ENCODE measurements at places on chromosomes 4 and X. TPM values are rescaled to one million over a fixed set of nuclear protein-coding genes. Genes with fewer than 3 reads are reported as not detected.

The CHM gene
- 14.9 TPM for total RNA-seq

The FHDC1 gene
- 0.95 TPM for total RNA-seq

The SETD7 gene
- 29.6 TPM for total RNA-seq

The S100G gene
- not detected for total RNA-seq

The GLRA2 gene
- total RNA-seq: not detected

The SPANXA2 gene
- total RNA-seq: not detected

The CXCL3 gene
- total RNA-seq: 28.9 TPM

The OTUD6A gene
- not detected for total RNA-seq

The CPE gene
- 15.5 TPM for total RNA-seq

The NRK gene
- total RNA-seq: 0.73 TPM

DNA sequence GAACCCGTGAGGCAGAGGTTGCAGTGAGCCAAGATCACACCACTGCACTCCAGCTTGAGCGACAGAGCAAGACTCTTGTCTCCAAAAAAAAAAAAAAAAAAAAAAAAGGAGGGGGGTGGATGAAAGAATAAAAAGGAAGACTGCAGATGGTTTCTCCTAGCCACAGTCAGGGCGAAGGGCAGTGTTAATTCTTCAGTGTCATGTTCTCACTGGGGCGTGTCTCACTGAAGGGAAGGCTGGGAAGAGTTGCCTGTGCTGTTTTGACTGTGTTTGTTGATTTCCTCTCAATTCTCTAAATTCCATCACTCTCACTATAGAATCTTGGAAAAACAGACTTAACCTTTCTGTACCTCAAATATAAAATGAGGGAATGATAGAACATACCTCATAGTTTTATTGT is 71.6 kb upstream of the DHX15 start:
- peak; percentile 49 for DNase-seq
- peaks cover 40% of the 10 kb centered on the region for H3K4me1 ChIP-seq
- no peaks in the 10 kb centered on the region for H3K36me3 ChIP-seq

GRCh38 chr4:76380561-76380960 is 40.4 kb downstream of the CCDC158 start:
- H3K4me3 ChIP-seq: no peak overlapping the region
- H3K27ac ChIP-seq: no peak overlapping the region
- no peaks in the 10 kb centered on the region for H3K36me3 ChIP-seq
- 0 out of 2 replicates have a peak, but pooled peaks cover under 1% of the 10 kb centered on the region for H3K4me1 ChIP-seq

- no peak overlapping the region for H3K4me3 ChIP-seq
- peak; percentile 4 for DNase-seq
- no peaks in the 10 kb centered on the region for H3K4me1 ChIP-seq
- no peaks in the 10 kb centered on the region for H3K27me3 ChIP-seq
- no peak overlapping the region for H3K27ac ChIP-seq
- no peaks in the 10 kb centered on the region for H3K36me3 ChIP-seq
Measured at GRCh38 chrX:14235004-14235403, 205.3 kb upstream of the GEMIN8 start.

DNA sequence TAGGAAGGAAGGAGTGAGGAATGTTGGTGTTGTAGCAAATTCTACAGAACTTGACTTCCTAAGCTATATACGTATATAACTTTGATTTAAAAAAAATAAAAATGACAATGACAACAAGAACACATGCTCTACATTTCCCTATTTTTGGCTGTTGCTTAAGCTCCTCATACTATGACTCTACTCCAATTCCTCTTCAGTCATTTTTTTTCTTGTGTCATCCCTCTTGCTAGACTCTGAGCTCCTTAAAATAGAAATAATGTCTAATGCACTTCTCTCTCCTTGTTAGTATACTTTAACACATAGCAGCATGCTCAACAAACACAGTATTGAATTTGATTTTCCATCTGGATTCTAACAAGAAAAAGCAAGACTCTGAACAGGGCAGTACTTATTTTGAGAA is 144.0 kb downstream of the HDX start:
- no peak overlapping the region for H3K4me3 ChIP-seq
- DNase-seq: no peak
- no peaks in the 10 kb centered on the region for H3K27me3 ChIP-seq
- no peak overlapping the region for H3K27ac ChIP-seq
- no peaks in the 10 kb centered on the region for H3K4me1 ChIP-seq

DNA sequence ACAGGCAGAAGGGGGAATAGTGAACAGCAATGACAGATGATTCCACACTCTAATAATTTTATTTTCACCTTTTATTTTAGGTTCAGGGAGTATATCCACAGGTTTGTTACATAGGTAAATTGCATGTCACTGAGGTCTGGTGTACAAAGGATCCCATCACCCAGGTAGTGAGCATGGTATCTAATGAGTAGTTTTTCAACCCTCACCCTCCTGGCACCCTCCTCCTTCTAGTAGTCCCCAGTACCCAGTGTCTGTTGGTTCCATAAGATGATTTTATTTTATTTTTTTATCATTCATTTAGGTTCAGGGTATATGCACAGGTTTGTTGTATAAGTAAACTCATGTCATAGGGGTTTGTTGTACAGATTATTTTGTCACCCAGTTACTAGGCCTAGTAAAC is 58.6 kb upstream of the UGT8 start:
- H3K4me3 ChIP-seq: no peak overlapping the region
- H3K36me3 ChIP-seq: no peaks in the 10 kb centered on the region
- no peaks in the 10 kb centered on the region for H3K27me3 ChIP-seq
- H3K4me1 ChIP-seq: no peaks in the 10 kb centered on the region

DNA sequence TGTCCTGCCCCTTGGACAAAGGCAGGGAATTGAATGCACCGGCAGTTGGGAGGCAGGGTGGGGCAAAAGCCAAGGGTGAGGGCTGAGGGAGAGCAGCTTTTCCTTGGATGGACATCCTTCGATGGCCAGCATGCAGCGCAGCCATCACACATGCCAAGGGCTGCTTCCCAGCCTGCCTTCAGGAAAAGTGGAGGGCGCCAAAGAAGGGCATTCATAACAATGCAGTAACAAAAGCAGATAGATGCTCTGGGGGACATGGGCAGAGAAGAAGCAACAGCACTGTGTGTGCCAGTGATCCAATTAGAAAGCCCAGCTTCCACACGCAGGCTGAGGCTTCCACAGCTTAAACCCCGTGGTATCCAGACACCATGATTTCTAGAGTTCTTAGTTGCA is 71.5 kb downstream of the TSPAN5 start:
- peaks cover 39% of the 10 kb centered on the region for H3K4me1 ChIP-seq
- no peak overlapping the region for H3K4me3 ChIP-seq

DNA sequence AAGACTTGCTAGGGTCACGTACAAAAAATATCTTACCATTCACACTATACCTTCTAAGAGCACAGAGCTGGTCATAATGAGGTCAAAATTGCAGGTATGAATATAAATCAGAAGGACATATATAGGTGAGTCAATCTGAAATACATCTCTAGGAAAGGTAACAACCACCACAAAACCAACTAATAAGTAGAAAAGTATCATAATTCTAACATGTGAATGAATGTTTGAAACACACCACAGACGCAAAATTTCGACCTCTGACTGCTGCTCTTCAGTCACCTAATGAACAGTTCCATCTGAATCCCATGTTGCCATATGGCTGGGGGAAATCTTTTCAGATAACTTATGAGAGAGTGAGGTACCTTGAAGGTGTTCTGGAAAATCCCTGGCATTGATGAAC is 22.1 kb downstream of the STAP1 start:
- DNase-seq: no peak
- no peaks in the 10 kb centered on the region for H3K27me3 ChIP-seq
- H3K36me3 ChIP-seq: no peaks in the 10 kb centered on the region
- no peak overlapping the region for H3K4me3 ChIP-seq
- H3K4me1 ChIP-seq: no peaks in the 10 kb centered on the region
- H3K27ac ChIP-seq: no peak overlapping the region

DNA sequence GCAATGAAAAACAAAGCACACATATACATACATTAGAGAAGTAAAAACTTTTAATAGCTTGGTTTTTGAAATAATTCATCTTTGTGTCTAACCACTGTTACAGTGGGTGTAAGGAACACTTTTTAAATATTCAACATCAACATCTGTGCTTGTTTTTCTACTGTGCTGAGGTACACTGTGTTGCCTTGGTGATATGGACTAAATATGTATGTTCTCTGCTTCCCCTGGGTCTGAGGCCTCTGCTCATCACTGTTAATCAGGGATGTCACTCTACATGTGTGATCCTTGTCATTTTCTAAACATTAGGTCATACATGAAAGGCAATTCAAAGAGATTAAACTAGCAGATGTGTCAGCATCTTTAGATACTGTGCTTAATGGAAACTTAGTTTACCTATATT is 10.9 kb downstream of the MCTS1 start:
- H3K36me3 ChIP-seq: peaks cover 15% of the 10 kb centered on the region
- no peak overlapping the region for H3K4me3 ChIP-seq
- H3K27ac ChIP-seq: no peak overlapping the region

GRCh38 chr4:185305979-185306442 is 89.7 kb downstream of the LRP2BP start:
- DNase-seq: peak; percentile 95
- H3K4me3 ChIP-seq: peak overlapping the region; percentile 46
- H3K27me3 ChIP-seq: no peaks in the 10 kb centered on the region
- H3K27ac ChIP-seq: peak overlapping the region; percentile 90
- peaks cover 29% of the 10 kb centered on the region for H3K4me1 ChIP-seq
- H3K36me3 ChIP-seq: no peaks in the 10 kb centered on the region

- DNase-seq: no peak
- H3K27me3 ChIP-seq: no peaks in the 10 kb centered on the region
- no peaks in the 10 kb centered on the region for H3K36me3 ChIP-seq
- no peak overlapping the region for H3K27ac ChIP-seq
- no peaks in the 10 kb centered on the region for H3K4me1 ChIP-seq
Measured at GRCh38 chr4:125104616-125105015, 210.1 kb upstream of the FAT4 start.

GRCh38 chrX:153685751-153686696 is 1.7 kb upstream of the SLC6A8 start:
- no peak for DNase-seq
- H3K4me3 ChIP-seq: no peak overlapping the region
- H3K4me1 ChIP-seq: peaks cover 12% of the 10 kb centered on the region
- H3K27me3 ChIP-seq: no peaks in the 10 kb centered on the region

DNA sequence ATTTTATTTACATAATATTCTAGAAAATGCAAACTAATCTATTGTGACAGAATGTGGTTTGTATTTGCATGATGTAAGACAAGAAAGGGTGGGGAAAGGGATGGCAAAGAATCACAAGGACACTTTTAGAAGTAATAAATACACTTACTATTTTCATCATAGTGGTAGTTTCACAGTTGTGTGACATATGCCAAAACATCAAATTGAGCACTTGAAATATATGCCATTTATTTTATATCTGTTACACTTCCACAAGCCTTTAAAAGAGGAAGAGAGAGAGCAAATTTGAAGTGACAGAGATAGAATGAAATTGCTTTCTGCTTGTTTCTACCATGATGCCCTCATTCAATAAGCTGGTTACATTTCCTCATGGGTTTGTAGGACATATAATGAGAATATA is 230.0 kb upstream of the NWD2 start:
- no peaks in the 10 kb centered on the region for H3K27me3 ChIP-seq
- no peak for DNase-seq
- no peak overlapping the region for H3K27ac ChIP-seq
- no peak overlapping the region for H3K4me3 ChIP-seq
- no peaks in the 10 kb centered on the region for H3K4me1 ChIP-seq
- no peaks in the 10 kb centered on the region for H3K36me3 ChIP-seq

DNA sequence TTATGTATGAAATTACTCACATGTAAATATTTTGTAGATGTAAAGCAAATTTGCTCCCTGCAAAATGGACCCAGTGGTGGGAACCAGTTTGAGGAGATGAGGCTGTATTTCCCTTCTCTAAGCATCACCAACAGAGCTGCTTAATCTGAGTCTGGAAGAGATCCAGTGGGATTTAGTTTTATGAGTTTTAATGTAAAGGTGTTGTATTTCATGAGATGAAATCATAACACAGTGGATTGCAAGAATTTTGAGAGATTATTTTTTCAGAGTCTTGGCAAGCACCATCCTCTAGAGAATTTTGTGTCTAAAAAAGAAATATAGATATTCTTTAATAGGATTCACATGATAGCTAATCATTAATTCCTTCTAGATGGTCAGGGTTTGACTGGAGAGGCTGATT is 35.6 kb upstream of the SFRP2 start:
- H3K4me3 ChIP-seq: no peak overlapping the region
- no peaks in the 10 kb centered on the region for H3K4me1 ChIP-seq
- H3K27ac ChIP-seq: no peak overlapping the region
- no peaks in the 10 kb centered on the region for H3K36me3 ChIP-seq
- DNase-seq: peak; percentile 6
- peaks cover 14% of the 10 kb centered on the region for H3K27me3 ChIP-seq

GRCh38 chrX:7127056-7127455 is 20.5 kb upstream of the STS start:
- H3K4me1 ChIP-seq: peaks cover 18% of the 10 kb centered on the region
- no peak overlapping the region for H3K4me3 ChIP-seq
- H3K36me3 ChIP-seq: no peaks in the 10 kb centered on the region
- no peak overlapping the region for H3K27ac ChIP-seq

DNA sequence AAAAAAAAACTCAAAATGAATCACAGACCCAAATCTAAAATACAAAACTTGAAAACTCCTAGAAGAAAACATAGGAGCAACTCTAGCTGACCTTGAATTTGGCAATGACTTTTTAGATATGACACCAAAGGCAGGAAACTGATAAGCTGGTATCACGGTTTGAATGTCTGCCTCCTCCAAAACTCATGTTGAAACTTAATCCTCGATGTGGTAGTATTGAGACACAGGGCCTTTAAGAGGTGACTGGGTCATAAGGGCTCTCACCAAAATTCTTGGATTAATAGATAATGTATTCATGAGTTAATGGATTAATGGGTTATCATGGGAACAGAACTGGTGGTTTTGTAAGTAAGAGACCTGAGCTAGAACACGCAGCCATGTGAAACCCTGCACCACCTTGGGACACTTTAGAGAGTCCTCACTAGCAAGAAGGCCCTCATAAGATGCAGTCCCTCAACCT is 40.5 kb downstream of the FRYL start:
- H3K4me1 ChIP-seq: no peaks in the 10 kb centered on the region
- no peak for DNase-seq
- no peak overlapping the region for H3K27ac ChIP-seq
- no peak overlapping the region for H3K4me3 ChIP-seq
- H3K36me3 ChIP-seq: no peaks in the 10 kb centered on the region
- no peaks in the 10 kb centered on the region for H3K27me3 ChIP-seq

All from PC-3 (cell line).